ENCODE measurements at places on chromosomes 3 and 15. TPM values are rescaled to one million over a fixed set of nuclear protein-coding genes. Genes with fewer than 3 reads are reported as not detected.

DNA sequence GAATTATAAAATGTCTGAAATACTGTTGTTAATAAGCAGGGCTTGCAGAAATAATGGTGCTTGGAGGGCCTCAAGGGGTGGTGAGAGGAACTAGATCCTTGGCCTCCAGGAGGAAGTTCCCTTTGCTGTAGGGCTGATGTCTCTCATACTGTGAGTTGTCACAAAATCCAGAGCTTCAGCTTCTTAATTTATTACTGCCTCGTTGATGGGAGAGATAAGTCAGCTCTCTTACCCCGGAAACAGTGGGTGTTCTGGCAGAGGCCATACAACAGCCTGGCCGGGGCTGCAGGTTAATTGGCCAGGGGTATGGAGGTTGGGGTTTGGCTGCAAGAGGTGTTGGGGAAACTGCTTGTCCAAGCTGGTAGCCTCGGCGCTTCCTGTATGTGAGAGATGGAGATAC is 15.5 kb downstream of the MAPKAPK3 start:
- no peak for DNase-seq

The NDN gene
- 40.0 TPM for total RNA-seq

The UACA gene
- 25.8 TPM for total RNA-seq

The SKOR1 gene
- not detected for total RNA-seq

GRCh38 chr3:161231861-161232260 is 10.8 kb downstream of the NMD3 start:
- no peak for DNase-seq

The SPATA16 gene
- total RNA-seq: not detected

The ZBBX gene
- total RNA-seq: not detected

- peak; percentile 92 for DNase-seq
These were observed at the start of gene TRMT10C for GRCh38 chr3:101561630-101562328. Gene TRMT10C, plus strand, starts transcription at chr3:101561868. Its CDS starts 2,914 bp downstream, at chr3:101564782.

- DNase-seq: peak; percentile 75
These were observed 65.7 kb downstream of the SLC12A8 start for GRCh38 chr3:125146626-125147490.

DNA sequence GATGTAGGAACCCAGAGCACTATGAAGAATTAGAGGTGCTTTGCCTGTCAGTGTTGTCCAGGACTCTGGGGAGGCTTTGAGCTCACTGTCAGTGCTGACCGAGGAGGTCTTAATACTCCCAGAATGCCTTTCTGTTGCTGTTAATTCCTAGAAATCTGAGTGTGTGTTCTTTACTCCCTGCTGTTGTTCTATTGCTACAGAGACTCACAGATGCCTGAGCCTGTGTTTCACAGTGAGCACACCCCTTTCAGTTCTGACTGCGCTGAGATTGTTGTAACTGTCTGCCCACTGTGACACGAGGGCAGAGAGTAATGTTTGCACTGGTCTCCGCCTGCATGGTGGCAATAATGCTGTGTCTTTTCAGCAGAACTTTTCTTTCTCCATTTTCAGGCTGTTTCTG is 162.9 kb downstream of the RYR3 start:
- DNase-seq: no peak

DNA sequence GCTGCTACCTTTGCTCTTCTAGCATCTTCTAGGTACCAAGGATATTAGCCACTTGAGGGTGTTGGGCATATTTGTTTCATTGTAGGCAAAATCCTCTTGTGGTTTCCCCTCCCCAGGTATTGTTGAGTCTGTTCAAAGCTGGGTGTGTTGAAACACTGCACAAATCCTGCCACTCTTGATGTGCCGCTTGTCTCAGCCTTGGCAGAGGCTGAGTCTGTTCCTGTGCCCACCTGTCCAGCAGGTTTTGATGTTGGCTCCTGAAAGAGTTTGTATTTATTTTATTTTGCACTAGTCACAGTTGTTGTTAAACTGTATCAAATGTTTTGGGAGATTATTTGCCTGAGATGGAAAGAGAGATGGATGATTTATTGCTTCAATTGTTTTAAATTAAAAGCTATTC is 136.2 kb downstream of the USP13 start:
- DNase-seq: no peak

DNA sequence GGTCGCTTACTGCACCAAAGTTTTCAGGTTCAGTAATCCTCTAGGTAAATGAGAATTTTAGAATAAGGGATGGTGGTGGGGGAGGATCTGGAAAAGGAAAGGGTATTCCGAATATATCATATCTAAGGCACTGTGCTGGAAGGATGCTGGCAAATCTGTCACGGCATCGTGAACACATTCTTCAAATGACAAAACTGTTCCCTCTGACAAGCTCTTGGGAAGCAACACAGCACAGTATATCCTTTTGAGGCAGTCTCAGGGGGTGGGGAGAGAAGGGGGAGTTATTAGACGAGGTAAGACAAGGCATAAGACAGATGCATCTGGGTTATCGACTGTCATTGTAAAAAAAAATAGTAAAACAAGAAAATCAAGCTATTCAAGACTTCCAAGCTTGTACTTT is 289.6 kb upstream of the LRRN1 start:
- no peak for DNase-seq

GRCh38 chr3:81666502-81667121 is 94.8 kb downstream of the GBE1 start:
- no peak for DNase-seq

DNA sequence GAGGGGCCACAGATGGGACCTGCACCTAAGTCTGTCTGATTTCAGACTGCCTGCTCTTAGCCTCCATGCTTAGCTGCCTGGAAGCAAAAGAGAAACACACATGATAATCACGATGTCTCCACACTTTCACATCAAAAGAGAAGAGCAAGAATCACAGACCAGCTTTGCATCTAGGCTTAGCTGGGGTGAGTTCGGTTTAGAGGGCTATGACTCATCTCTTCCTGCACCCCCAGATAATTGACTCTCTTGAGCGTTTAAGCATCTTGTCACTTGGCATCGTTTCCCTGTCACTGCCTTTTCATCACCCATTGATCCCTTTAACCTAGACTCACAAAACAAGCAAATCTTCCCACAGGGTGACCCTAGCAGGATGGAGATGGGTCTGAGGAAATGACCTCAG is 124.0 kb downstream of the NTRK3 start:
- no peak for DNase-seq

DNA sequence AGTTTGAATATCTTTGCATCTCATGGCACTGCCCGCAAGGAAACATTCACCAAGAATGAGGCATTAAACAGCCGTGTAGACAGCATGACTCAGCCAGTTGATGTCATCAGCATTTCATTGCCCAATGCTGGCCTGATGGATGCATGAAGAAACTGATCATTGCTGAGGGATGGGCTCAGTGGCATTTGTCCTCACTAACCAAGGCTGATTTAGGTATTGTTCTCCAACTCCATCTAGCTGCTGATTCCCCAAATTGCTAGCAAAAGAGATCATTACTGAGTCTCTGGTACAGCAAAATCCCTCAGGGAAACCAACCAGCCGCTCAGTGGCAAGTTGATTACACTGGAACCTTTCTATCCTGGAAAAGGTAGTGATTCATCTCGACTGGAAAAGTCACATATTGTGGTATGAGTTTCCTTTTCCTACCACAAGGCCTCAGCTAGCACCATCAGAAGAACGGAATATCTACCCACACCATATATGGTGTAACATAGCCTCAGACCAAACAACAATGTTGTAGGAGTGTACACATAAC is 186.5 kb upstream of the GAP43 start:
- no peak for DNase-seq

The ARNT2 gene
- 4.9 TPM for total RNA-seq

- no peak for DNase-seq
These were observed 335.1 kb upstream of the DCBLD2 start for GRCh38 chr3:99236576-99236975.

The RAP2B gene
- 3.3 TPM for total RNA-seq

DNA sequence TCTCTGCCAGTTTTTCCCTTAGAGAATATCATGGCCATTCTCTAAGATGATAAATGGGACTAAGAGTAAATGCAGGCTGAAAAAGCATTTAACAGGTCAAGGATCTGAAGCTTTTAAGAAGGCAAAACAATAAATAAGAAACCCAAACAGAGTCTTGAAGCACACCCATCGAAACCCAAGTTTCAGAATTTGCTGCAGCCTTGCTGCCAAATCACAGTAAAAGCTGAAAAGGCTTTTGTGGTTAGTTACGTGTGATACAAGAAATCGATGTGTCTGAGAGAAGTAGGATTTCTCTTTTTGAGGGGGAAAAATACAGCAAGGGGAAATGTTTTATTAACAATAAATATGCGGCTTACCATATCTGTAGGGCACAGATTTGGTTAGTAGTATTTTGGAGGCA is 92.0 kb downstream of the IGF1R start:
- no peak for DNase-seq

GRCh38 chr3:15206662-15207576 is 873 bp downstream of the CAPN7 start:
- DNase-seq: peak; percentile 77

GRCh38 chr15:69395991-69396390 is 18.2 kb upstream of the KIF23 start:
- DNase-seq: no peak

The PRR20G gene
- total RNA-seq: not detected

DNA sequence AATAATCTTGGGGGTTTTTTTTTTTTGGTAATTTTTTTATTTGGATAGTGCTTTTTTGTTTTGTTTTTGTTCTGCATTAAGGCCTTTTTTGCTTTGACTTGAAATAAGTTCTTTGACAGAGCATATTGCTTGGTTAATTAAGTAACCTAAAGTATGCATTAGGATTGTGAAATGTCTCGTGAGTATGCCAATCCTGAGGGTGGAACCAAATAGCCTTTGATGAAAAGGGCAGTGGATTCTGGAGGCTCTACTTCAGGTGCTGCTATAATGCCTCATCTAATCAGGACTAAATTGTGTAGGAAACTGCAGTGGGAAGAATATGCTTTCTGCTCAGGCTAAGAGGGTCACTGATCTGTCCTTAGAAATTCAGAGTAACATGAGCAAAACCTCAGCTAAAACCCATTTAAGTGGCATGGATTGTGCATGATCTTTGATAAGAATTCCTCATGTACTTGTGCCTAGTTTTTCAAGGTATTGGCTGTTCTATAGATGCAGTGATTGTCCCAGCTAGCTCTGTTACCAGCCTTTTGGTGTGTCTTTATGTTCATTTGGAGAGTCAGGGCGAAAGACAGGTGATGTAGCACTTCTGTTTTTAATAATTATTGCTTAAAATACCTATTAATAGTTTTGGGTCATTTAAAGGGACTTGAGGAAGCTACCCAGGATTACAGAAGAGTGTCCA is 15.4 kb downstream of the CDV3 start:
- DNase-seq: no peak

The CLDN1 gene
- 0.46 TPM for total RNA-seq

The TUSC7 gene
- total RNA-seq: not detected

The DLG1 gene
- 48.6 TPM for total RNA-seq

The PIGZ gene
- 2.8 TPM for total RNA-seq

DNA sequence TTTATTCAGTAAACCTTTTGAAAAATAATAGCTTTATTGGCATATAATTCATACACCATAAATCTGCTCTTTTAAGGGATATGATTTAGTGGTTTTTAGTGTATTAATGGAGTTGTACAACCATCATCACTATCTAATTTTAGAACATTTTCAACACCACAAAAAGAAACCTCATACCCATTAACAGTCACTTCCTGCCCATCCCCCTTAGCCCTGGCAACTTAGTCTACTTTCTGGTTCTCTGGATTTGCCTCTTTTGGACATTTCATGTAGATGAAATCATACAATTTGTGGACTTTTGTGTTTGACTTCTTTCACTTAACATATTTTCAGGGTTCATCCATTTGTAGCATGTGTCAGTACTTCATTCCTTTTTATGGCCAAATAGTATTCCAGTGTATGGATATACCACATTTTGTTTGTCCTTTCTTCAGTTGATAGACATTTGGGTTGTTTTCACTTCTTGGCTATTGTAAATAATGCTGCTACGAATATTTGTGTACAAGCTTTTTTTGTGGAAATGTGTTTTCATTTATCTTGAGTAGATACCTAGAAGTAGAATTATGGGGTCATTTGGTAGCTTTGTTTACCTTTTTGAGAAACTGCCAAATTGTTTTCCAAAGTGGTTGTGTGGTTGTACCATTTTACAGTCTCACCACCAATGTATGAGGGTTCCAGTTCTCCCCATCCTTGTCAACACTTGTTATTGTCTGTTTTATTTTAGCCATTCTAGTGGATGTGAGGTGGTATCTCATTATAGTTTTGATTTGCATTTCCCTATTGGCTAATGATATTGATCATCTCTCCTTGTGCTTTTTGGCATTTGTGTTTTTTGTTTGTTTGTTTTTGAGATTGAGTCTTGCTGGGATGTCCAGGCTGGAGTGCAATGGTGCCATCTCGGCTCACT is 45.8 kb downstream of the SMAD3 start:
- no peak for DNase-seq

DNA sequence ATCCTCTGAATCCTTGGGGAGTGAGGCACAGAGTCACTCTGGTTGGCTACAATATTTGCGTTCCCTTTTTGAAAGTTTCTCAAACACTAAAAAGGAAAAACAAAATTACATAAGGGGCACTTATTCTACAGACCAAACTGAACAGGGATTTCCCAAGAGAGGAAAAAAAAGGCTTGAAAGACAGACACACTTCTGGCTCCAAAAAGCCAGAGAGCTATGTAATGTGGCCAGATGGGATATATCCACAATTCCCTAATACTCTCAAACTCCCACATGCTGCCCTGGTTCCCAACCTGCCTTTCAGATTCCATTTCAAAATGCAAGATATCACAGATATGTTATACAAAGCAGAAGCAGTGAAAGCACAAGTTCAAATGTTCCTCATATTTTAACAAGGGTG is 1.6 kb downstream of the FRMD4B start:
- no peak for DNase-seq

The RTP3 gene
- not detected for total RNA-seq

DNA sequence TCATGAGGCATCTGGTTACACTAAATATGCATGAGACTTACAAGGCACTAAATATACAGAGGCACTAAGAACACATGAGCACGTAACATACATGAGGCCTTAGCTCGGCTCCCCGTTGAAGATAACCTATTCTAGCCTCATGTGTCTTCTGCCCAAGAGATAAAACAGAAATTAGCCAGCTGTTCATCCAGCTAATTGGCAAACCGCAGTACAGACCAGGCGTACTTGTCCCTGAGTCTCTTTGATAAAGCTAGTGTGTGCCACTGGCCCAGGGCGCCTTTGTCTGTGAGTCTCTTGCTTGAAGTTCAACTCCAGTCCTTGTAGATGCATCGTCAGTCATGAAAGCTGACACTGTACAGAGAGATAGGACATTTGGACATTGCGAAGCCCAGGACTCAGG is 121.9 kb upstream of the SPATA12 start:
- no peak for DNase-seq

The AHSG gene
- total RNA-seq: not detected

GRCh38 chr3:24225385-24225950 is 269.2 kb downstream of the THRB start:
- no peak for DNase-seq

All from Right ventricle myocardium inferior (tissue), 1 donor.